Renal cortical epithelial cell (primary cell): ENCODE measurements at places on chromosomes 5 and 9.

DNA sequence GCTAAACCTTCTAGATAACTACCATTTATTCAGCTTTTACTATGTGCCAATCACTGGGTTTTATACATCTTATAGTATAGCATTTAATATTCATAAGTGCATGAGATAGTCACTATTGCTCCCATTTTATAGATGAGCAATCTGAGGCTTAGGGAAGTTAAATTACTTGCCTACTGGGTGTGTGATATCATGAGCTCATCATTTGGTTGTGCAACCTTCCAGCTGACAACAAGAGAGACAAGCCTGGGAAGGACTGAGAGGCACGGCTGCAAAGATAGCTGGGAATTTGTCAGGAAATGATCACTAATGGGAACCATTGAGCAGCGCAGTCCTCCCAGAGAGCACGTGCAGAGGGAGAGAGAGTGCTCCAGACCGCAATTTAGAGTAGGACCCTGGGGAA, 481.6 kb upstream of the KIF2A start:
- DNase-seq, result no peak

GRCh38 chr9:77827104-77827784, 179.1 kb upstream of the GNA14 start:
- no peak for DNase-seq

DNA sequence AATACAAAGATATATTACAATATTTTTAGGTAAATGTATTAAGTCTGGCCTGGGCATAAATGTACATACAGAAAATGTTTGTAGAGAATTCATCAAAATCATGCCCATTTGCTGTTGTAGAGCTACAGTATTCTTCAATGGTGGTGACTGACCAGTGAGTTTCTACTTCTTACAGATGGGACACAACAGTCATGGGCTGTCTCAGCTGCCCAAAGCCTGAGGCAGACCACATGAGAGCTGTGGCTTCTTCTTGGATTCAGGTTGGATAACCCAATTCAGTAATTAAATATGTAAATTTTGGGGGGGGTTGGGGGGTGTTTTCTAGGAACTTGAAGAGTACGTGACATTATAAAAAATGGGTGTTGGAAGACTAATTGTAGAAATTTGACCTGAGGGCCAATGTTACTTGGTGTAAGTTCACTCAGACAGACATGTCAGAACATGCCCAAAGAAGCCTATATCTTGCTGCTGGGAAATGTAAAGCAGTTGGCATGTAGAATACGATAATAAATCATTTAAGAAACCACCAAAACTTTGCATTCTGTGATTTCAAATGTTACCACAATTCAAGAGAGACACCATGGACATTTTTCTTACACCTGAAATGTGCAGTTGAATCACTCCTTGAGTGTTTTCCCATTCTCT, 17.9 kb downstream of the STARD4 start:
- no peak for DNase-seq

DNA sequence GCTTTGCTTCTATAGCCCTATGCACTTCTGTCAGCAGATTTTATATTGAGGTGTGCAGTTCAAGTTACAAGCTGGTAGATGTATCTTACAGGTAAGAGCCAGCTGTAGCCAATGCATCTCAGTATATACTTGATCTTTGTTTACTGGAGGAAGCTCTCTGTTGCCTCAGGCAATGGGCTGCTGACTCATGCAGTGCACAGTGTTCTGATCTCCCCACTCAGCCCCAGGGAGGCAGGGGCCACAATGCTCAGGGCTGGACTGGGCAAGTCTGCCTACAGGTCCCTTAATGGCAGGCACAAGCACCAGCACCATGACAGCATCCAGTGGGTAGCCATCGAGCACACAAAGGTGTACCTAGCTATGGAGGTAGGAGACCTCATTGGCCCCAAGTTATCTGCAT, 178.8 kb upstream of the CDH10 start:
- no peak for DNase-seq

DNA sequence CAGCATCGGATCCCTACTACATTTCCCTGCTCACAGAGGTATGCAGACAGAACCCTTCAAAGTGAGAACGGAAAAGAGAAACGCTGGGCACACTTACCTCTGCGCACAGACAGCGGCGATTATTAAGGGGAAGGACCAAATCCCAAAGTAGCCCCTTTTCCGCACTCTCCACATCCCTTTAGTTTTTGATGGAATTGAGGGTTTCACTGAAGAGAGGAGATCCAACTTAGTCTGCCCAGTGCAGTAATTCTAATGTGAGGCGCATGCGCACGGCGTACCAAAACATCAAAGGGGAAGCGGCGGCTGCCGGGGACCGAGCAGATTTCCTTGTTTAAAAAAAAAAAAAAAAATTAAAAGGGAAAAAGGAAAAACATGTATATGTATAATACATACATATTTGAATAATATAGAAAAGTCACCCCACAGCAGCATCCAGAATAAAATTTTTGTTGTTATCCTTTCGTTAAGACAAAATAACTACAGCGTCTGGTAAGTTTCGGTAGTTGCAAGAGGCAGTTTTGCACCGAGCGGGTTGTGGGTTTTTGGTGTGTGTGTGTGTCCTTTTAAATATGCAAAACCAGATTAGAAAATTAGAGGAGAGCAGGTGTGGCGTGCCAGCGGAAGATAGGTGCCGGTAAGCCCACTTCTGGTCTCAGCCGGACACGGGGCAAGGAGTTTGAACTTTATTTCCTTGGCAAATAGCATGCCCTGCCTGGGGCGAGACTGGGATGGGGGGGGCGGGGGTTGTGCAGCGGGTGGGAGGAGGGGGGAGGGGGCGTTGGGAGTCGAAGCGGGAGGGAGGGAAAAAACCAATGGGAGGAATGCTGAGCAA, at the start of gene GABRB2:
TSS of gene GABRB2 (minus strand) at position 256 of the 832 bp plus-strand sequence. CDS start at position 174, 82 bp downstream.
- DNase-seq, result peak; percentile 36

- DNase-seq, result no peak
Observed at GRCh38 chr5:22835686-22836085, 17.5 kb downstream of the CDH12 start.

DNA sequence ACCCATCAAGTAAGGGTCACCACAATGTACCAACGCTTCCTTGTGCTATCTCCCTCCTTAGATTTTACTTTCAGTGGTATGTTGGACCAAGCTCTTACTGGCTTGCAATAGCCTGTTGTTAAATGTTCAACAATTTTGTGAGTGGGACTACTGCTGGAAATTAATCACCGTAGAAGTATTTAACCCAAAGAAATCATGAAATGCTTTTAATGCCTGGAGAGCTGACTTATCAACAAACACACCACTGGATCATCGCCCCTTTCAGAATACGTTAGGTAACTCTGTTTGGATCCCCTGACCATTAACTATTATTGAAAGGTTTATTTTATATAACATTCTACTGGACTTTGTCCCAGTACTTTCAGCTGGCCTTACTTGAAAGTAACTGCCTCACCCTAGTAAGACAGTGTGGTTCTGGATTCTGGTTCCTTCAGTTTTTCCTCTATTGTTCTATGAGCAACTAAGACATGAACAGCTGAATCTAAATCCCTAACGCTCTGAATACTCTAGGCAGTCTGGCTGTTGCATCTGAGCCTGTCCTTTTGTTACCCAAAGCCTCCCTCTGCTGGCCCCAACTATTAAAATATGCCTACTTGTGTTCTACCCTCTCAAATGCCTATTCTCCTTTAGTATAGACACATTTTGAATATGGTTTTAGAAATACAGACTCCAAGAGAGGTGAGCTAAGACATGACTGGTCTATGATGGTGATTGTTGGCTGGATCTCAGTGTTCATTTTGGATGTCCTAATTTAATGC, 1203.4 kb upstream of the DMAC1 start:
- peak; percentile 29 for DNase-seq

GRCh38 chr5:147701468-147701867, 81.1 kb downstream of the JAKMIP2 start:
- DNase-seq, result no peak

- DNase-seq, result peak; percentile 13
Observed at GRCh38 chr5:133287500-133287899, 235.7 kb downstream of the HSPA4 start.

GRCh38 chr5:111929261-111929660, 172.3 kb upstream of the NREP start:
- DNase-seq, result no peak

DNA sequence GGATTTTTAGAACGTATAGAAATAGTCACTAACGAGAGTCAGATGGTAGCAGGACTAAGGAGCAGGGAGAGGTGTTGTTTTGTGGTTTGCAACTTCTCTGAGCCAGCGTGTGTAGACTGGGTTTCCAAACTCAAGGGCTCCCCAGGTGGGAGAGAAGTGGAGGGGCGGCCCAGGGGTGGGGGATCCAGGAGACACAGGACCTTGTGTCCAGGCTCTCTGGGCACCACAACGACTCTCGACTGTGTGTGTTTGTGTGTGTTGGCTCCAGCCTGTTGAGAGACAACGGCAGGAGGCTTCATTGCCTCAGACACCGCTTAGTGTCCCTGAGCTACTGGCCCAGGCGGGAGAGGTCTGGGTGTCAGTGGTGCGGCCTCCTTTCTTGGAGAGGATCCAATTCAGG, 934 bp upstream of the FCN1 start:
- DNase-seq, result no peak
